Activated naive CD8-positive, alpha-beta T cell treated with anti-CD3 and anti-CD28 coated beads, Interleukin-2, amount 10 ng/mL, durations not matched to agents 7 days and 5 days (primary cell): ENCODE measurements at places on chromosomes 3 and 15.

DNA sequence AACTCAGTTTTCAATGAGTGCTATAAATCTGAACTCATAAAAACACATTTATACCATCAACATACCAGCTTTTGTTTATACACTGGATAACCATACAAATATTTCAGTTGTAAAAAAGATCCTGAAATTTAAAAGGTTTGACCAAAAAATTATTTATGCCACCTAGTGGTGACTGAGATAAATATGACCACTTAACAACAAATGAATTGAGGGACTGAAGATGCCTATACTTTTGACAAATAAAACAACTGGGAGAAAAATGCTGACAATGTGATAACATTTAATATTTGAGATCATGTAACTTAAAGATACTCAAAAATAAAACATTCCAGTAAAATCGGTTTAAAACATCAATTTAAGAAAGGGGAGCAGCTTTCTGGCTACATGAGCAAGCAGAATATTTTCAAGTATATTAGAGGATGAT, 30.4 kb downstream of the ATG3 start:
- DNase-seq, result no peak

DNA sequence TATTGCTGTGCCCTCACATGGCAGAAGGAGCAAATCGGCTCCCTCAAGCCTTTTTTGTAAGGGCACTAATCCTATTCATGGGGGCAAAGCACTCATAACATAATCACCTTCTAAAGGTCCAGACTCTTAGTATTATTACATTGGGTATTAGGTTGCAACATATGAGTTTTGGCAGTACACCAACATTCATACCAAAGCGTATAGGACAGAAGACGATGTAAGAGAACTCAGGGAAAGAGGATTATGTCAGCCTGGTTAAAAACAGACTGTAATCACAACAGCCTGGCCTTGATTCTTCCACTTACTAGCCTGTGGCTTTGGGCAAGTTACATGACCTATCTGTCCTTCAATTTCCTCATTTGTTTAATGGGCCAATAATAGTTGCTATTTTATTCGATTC, 828.5 kb upstream of the NECTIN3 start:
- DNase-seq, result no peak

DNA sequence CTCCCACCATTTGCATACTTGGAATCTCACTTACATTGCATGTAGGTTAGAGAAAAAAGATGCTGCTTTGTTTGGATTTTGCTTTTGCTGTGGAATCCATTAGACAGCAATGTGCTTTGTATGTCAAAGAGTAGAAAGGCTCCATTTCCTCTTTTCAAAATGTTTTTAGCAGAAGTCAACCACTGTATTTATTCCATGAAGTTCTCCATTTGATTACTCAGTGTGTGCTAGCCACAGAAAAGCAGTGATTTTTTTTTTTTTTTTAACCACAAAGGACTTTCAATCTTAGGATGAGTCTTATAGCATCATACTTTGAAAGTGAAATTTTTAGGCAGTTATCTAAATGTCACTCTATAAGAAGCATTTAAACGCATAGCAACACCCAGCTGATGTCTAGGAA, 285.0 kb upstream of the ADAMTS9 start:
- no peak for DNase-seq

GRCh38 chr3:63585927-63586326, 66.5 kb upstream of the SNTN start:
- no peak for DNase-seq

GRCh38 chr3:45223889-45224727, 2.0 kb downstream of the TMEM158 start:
- no peak for DNase-seq

- DNase-seq, result no peak
Observed at GRCh38 chr15:82730022-82730530, 20.4 kb upstream of the AP3B2 start.

DNA sequence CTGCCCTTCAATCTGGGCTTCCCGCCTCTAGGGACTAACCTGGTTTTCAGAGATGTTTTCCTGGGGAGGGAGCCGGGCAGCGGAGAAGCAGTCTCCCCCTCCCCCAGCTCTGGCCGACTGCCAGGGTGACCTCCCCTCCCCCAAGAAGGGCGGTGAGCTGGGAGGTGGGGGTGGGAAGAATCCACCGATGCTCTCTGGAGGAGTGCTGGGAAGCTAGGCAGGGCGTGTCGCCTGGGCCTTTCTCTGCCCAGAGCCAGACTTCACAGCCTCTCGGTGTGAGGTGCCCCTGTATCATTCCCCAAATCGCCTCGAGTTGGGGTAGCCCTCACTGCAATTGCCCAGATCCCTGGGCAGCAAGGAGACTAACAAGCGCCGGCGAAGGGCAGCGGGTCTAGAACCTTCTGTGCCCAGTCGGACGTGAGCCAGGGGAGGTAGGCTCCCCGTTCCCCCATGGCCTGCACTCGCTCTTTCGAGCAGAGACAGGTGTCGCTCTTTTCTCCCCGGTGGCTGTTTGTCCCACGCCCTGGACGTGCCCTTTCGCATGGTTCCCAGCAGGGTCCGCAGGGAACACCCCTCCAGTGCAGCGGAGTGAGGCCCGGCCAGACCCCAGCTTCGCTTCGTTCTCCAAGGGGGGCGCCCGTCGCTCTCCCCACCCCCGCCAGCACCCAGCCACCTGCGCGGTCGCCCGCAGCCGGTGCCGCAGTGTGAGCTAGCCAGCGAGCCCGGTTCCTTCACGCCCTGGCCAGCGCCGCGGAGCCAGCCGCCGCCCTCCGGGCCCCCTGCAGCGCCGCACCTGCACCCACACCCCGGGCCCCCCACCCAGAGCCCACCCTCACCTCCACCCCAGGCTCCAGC, 1.1 kb downstream of the RAB6B start:
- no peak for DNase-seq

DNA sequence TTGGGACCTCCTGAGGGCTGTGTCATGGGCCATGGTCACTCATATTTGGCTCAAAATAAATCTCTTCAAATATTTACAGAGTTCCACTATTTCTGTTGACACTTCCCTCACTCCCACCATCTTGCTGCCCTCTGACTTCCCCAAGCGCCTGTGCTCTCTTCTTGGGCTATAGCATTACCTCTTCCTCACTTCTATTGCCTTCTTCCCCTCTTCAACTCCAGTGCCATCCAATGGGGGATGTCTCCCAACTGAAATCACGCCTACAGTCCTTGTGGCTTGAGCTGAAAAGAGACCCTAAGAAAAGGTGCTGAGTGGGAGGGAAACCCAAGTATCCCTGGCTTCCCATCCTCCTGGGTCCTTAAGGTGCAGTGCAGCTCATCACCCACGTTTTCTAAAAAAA, 21.8 kb downstream of the UMPS start:
- no peak for DNase-seq

DNA sequence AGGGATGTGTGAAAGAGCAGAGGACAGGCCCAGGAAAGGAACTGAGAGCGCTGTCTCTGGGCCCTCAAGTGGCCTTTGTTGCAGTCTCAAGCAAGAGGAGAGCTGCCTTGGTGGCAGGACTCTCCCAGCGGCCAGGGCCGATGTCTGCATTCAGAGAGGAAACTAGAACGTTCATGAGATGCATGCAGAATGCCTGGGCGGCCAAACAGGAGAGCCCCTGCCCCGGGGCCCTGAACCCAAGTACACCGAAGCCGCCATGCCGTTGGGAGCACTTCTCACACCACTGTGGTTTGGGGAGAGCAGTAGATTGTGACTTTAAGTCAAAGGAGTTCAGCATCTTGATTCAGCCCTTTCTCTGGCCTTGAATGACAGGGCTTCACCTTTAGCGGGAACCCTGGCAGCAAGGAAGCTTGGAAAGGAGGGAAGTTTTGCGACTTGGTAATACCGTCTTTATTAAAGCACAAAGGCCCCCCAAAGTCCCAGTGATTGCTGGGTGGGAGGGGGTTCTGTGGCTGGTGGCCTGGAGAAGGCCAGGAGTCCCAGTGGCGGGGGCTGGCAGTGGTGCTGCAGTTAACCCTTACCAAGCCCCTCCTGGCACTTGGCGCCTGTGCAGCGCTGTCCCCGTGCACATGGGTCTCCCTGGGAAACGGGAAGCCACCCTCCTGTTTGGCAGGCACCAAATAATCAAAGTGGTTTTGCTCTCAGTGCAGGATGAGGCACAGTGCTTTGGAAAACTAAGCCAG, 36.2 kb downstream of the SLC6A11 start:
- no peak for DNase-seq
